T-helper 17 cell (primary cell): ENCODE measurements at places on chromosomes 6 and 20.

- no peak for DNase-seq
Observed at GRCh38 chr6:139361211-139361610, 13.2 kb downstream of the CITED2 start.

DNA sequence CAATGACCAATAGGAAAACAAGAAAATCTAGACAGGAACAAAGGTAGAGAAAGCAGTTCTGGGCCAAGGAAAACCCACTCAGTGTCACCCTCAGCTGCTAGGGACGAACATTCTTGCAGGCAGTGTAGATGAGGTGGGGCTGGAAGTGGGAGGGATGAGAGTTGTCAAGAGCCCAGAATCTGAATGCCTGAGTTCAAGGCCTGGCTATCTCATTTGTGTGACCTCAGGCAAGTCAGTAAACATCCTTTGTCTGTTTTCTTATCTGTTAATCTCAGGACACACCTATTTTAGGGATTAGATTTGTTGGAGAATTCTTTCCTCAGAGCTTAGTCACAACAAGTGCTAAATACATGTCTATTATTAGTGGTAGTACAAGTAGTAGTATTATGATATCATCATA lies 50.9 kb upstream of the KIF16B start:
- DNase-seq = no peak

DNA sequence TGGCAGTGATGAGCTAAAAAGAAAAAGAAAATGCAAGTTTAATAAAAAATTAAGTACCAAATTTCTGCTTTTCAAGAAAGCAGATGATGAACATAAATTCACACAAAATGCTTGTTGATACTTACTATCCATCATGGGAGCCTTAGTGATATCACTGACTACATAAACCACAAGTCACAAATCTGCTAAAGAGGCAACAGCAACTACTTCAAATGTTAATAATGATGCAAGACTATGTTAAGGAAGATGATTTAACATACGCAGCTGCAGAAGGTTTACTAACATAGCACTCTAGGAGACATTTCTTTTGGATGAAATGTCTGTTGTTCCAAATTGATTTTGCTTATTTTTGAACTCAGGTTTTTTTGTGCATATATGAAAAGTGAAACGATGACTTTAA lies 18.6 kb downstream of the FYN start:
- no peak for DNase-seq

- DNase-seq = no peak
Observed at GRCh38 chr20:5471368-5471767, 154.6 kb upstream of the PROKR2 start.

- no peak for DNase-seq
Observed at GRCh38 chr6:98909236-98909635, 38.5 kb downstream of the FBXL4 start.

DNA sequence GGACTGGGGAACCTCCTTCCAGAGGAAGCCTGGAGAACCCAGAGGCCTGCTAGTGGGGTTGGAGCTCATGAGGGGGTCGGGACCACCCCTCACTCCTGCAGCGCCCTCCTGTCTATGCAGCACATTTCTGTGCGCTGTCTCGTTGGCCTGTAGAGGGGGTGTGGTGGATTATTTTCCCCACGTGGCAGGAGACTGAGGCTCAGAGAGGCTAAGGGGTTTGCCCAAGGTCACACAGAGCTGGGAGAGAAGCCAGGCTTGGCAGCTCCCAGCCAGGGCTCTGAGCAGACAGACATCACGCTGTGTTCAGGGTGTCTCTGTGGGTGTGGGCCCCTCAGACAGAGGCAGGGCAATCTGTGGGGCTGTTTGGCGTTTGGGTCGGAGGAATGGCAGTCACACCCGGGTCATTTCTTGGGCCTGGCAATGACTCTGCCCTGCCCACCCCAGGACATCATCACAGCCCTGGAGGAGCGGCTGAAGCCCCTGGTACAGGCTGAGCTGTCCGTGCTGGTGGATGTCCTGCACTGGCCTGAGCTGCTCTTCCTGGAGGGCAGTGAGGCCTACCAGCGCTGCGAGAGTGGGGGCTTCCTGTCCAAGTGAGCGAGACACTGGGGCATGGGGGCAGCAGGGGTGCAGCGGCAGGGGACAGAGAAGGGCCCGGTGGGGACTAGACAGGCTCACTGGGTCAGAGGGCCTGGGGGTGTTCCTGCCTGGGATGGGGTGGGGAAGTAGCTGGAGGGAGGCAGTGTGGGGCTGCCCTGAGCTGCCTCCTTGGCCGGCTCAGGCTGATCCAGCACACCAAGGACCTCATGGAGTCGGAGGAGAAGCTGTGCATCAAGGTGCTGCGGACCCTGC lies 27.7 kb downstream of the UQCC2 start:
- no peak for DNase-seq

DNA sequence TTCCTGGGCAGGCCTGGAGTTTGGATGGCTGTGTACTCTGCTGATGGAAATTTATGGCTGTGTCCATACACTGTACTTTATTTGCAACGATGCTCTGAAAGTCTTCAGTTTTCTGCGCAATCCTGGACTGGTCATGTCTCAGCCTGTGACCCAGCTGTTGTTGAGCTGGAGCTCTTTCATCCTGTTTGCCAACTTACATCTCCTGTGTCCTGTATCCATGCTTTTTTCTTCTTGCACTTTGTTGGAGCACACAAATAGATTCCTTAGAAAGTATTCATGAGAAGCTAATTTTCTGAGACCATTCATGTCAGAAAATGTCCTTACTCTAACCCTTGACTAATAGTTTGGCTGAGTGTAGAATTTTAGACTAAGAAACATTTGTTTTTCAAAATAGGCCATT lies 251.2 kb downstream of the BCKDHB start:
- no peak for DNase-seq

DNA sequence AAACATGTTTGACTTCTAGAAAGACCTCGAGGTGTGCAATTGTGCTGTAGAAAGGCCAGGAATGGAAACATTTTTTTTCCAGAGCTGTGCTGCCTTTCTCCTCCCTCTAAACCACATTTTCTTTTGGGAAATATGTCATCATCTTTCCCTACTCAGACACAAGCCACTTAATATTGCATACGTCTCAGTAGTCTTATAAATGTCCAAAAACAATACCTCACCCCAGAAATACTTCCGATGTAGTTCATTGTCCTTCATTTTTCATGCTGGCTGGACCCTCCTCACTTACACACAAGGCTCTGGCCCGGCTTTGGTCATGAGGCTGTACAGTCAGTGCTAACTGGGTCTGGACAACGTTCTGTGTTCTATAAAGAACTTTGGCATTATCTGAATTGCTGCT lies 126.4 kb downstream of the SCML4 start:
- DNase-seq = no peak

DNA sequence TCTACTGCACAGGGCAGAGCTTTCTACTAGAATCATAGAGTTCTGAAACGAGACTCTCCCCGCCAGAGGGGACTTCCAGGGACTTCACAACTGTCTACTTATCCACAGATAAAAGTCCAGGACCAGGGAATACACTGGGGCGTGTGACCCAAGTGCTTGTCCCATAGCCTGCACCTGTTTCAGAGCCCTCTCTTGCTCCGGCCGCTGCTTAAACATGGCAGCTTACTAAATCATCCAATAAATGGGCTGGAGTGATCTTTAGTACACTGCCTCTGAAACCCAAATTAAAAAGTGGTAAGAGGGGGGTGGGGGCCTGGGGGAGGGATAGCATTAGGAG lies 8.9 kb upstream of the RAB44 start:
- no peak for DNase-seq

DNA sequence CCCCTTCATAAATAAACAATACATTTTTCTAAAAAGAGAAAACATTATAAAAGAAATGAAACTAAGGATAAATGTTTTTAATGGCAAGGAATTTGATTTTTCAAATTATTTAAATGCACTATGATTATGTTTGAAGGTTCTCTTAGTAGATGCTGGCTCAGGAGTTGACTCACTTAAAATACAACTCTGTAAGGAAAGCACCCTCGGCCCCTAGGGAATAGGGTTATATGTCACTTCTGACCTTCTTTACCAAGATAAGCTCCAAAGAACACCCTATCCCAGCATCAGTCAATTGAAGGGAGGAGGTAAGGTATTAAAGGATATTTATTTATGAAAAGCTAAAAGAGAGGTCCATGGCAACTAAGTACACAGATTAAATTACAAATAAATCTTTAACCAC lies 6.8 kb downstream of the SNAP91 start:
- no peak for DNase-seq

- DNase-seq = no peak
Observed at GRCh38 chr20:31484001-31484400, 8.9 kb downstream of the REM1 start.

DNA sequence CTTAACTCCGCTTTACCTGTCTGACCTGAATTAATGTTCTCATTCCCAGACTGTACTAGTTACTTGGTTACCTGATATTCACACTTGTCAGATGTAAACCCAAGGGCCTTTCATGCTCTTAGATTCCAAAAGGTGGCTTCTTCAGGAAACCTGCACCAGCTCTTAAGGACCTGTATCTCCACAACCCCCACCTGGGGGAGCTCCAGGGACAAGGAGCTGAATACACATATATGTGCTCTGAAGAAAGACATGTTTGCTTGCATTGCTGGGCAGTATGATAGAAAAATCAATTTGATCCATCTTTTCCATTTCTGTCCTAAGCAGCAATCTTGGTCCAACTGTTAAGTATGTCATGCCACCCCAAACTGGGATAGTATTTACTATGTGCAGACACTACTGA lies 64.8 kb upstream of the POU3F2 start:
- no peak for DNase-seq

GRCh38 chr6:56995347-56995902 lies 40.5 kb downstream of the BEND6 start:
- no peak for DNase-seq

DNA sequence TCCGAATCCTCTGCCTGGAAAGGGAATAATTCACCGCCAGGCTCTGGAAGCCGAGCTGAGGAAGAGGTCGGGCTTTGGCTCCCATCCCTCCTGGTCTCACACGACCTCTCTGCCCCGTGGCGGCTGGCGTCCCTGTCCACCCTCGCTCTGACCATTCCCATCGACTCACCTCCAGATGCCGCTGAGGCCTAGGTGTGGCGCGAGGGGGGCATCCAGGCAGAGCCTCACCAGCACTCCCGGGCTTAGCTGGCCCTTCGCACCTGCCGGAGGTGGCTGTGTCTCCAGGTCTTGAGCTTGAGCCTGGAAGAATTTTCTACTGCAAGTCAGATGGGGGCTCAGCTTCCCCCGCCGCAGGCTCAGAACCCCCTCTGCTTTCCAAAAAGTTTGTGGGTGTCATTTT lies 28.5 kb upstream of the SMOC2 start:
- DNase-seq = no peak

DNA sequence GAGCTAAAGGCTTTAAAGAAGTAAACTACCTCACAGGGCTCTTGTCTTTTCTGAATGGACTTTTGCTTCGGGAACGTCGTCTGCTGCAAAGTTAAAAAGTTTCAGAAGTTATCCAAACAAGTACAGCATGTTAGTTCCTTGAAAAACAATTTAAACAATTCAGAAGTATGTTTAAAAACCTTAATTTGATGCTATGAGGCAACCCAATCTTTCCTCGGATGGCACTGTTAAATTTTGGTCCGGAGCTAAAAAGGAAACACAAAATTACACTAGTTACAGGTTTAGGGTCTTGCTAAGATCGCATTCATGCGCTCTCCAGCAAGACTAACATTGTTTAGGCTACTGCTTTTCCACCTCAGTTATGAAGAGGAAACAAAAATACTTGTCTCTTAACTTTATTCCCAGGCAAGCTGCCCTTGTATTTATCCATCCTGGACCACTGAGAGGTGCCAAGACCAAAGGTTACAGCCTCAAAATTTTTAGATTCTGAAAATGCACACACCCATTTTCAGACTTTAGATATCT lies 12.7 kb downstream of the RBM39 start:
- DNase-seq = no peak

DNA sequence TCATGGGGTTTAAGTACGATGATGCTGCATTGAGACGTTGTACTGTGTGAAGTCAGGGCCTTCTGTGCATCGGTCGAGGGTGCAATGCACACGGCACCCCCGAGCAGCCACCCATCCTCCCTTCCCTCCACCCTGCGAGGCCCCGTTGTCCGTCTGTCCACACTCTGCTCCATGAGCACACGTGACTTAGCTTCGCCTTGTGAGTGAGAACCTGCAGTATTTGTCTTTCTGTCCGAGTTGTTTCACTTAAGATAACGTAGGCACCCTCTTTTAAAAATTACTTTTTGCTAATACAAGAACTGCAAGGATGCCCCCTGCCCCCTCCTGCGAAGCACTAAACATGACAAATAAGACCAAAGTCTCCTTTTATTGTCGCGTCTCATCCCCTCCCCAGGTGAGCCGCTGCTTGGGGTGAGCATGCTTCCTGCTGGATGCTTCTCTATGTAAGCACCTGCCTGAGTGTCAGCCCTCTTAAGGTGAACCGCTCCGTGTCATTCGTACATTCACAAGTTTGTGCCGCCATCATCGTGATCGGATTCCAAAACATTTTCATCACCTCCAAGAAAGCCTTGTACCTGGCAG lies 3.6 kb upstream of the RBBP8NL start:
- DNase-seq = no peak

DNA sequence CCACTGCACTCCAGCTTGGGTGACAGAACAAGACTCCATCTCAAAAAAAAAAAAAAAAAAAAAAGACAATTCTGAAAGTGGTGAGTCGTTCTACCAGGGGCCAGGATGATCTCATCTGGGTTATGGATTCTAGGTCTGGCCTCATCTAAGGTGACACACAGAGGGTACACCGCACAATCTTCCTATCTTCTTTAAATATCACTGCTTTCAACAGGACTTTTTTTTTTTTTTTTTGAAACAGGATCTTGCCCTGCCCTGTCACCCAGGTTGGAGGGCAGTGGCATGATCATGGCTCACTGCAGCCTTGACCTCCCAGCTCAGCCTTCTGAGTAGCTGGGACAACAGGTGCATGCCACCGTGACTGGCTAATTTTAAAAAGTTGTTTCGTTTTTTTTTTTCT lies 67.7 kb downstream of the SLC16A10 start:
- DNase-seq = no peak

- no peak for DNase-seq
Observed at GRCh38 chr20:62063981-62064769, 1.5 kb downstream of the TAF4 start.

DNA sequence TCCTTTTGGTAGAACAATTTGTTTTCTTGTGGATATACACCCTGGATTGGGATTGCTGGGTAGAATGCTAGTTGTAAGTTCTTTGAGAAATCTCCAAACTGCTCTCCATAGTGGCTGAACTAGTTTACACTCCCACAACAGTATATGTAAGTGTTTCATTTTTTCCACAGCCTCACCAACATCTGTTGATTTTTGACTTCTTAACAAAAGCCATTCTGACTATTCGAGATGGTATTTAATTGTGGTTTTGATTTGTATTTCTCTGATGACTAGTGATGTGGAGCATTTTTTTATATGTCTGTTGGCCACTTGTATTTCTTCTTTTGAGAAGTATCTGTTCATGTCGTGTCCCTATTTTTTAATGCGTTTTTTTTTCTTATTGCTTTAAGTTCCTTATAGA lies 444.1 kb downstream of the CBLN4 start:
- no peak for DNase-seq

DNA sequence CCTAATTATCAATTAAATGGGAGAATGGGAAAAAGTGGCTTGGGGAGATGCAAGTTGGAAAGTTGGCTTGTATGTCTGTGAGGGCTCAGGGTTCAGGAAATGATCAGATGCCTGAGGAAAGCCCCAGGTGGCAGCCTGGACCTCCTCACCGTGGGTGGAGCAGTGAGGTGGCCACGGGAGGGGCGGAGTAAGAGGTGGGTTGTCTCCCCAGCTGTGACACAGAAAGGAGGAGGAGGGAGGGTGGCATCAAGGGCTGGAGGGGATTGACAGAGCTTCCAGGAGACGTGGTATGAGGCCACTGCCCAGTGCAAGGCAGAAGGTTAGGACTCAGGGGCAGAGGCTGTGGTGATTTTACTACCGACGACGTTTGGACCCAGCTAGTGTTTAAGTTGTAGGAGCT lies 672.2 kb downstream of the PRKN start:
- DNase-seq = no peak

- no peak for DNase-seq
Observed at GRCh38 chr20:611047-611842, 1.1 kb upstream of the TCF15 start.
